ENCODE measurements at places on chromosomes 2 and 18.

GRCh38 chr2:158381205-158381604 is 75.3 kb downstream of the CCDC148 start:
- no peak for DNase-seq

DNA sequence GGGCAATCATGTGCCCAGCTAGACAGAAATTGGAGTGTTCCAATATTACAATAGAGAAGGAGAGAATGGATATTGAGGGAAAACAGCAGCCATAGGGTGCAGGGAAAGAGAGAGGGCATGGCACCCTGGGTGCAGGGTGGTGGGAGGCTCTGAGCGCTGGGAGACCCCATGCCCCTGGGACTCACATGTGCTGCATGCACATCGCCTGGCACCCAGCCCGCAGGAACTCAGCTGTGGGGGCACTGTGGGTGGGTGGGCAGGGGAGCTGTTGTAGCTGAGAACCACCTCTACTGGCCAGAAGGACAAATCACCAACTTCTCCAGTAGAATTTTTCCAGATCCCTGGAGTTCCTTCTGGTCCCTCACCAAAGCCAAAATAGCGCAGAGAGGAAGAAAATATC is 7.2 kb upstream of the NEURL3 start:
- no peak for DNase-seq

GRCh38 chr2:11729362-11730212 is 16.8 kb upstream of the LPIN1 start:
- DNase-seq = peak; percentile 20

GRCh38 chr2:233414273-233414654 is 60.0 kb downstream of the DGKD start:
- DNase-seq = no peak

DNA sequence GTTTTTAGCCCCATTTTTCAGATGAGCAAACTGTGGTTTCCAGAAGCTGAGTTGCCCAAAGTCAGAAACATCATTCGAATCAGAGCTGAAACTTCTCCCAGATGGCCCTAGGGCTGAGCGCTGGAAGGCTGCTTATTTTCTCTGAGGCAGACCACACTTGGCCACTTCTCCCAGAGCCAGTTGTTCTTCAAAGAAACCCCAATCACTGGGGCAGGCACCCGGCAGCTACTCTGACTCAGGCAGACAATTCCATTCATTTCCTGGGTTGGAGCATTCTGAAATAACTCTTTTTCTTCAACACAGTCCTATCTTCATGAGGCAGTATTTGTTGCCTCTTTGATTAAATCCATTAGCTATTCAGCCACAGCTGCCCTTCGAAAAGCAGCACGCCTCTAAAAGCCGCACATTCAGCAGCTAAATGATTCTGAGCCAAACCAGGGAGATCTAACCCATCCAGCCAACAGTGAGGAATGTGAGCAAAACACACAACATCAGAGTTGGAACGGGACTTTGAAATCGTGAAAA is 40.9 kb downstream of the LRATD1 start:
- no peak for DNase-seq

DNA sequence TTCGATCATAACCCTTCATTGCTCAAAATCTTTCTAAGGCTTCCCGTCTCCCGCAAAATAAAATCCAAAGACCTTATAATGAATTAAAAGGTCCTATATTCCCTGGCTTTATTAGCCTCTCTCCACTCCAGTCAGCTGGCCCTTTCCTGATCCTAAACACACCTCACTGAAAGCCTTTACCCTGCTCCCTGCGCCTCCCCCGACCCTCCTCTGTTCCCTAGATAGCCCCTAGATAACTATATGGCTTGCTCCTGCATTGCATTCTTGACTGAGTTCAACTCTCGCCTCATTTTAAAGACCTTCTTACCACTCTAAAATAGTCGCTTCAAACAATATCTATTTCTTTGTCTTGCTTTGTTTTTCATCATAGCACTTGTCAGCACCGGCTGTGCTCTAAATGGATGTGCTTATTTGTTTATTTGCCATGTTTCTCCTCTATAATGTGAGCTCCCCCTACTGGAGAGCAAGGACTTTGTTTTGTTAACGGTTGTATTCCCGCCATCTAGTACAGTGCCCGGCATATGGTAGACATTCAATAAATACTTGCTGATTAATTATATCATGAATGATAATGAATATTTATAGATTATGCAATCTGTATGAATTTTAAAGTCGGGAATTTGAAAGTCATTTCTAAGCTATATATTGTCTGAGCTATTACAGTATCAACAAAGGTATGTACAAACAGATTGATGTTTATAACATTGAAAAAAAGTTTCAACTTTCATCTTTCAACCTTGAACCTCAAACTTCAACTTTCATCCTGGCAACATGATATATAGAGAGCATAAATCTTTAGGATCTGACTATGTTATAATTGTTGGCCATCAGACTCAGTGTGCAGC is 32.4 kb upstream of the VIT start:
- DNase-seq = peak; percentile 44

GRCh38 chr18:3321133-3321812 is 59.3 kb downstream of the MYL12B start:
- DNase-seq = no peak

- peak; percentile 66 for DNase-seq
Observed at GRCh38 chr2:119338826-119339561, 27.6 kb downstream of the C2orf76 start.

DNA sequence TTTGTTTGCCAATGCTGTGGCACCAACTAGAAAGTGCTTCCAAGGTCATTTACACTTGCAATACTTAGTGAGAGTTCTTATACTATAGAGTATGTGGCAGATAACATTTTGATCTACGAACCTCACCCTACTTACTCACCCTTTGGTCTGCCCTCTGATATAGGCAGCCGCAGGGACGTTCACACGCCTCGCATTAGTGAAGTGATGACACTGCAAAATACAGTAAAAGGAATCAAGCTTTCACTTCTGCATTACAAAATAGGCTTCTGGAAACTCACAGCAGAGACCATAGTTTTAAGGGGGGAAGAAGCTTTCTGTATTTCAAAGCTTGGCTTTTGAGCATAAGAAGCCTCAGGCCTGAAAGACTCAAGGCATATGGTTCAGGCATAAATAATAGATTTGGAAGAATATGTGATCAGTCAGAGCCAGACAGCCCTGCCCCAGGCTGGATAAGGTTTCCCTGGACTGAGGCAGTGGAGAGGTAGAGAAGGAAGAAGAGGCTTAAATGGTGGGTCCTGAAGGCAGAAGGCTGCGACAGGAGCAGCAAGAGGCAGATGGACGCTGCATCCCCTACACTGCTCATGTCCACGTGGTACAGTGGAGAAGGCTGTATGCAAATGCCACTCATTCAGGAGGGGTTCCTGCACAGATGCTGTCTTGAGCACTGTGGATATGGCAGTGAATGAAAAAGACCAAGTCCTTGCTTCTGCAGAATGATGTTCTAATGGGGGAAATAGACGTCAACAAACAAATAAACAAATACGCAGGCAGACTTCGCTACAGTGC is 63.1 kb downstream of the FECH start:
- no peak for DNase-seq

DNA sequence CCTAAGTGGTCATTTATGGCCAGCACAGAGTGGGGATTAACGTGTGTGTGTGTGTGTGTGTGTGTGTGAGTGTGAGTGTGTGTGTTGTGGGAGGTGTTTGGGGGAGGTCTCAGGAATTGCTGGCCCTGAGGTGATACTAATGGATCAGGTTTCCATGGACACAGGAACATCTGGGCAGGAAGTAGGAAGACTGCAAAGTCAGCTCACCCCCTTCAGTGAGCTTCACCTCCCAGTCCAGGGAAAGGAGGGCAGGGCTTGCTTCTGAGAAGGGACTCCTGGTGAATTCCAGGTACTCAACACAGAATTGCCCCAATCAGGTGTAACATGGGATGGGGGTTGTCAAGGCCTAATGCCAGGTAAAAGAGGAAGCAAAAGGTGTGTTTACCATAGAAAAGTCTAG is 30.3 kb upstream of the IL1R1 start:
- no peak for DNase-seq

- DNase-seq = no peak
Observed at GRCh38 chr2:48548840-48549239, 18.9 kb downstream of the STON1 start.

DNA sequence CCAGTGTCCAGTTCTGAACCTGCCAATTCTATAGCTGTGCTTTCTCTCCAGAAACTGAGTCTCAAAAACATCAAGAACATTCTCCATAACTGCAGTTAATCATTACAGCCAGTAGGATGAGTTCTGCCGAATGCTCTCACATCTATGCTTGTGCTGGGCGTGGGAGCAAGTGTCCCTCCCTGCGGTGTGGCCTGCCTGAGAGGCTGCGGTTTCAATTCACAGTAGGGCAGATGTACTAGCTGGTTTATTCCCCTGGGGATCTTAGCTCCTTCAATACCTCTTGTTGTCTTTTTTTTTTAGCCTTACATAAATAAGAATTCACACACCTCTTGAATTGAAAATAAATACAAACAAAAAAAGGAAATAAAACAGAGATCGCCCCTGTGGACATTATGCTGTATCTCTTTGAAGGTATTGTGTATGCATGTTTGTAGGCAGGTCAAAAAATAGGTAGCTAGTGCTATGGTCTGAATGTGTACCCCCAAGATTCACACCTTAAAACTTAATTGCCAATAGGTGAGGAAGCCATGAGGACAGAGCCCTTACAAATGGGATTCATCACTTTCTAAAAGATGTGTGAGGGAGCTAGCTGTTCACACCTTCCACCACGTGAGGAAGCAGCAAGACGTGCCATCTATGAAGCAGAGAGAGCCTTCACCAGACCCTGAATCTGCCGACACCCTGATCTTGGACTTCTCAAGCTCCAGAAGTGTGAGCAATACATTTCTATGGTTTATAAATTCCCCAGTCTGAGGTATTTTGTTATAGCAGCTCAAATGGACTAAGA is 74.3 kb downstream of the BCL2L11 start:
- DNase-seq = no peak

- DNase-seq = no peak
Observed at GRCh38 chr2:240459401-240460252, 24.2 kb downstream of the GPC1 start.

- DNase-seq = no peak
Observed at GRCh38 chr2:11539317-11540147, 5.7 kb downstream of the GREB1 start.

DNA sequence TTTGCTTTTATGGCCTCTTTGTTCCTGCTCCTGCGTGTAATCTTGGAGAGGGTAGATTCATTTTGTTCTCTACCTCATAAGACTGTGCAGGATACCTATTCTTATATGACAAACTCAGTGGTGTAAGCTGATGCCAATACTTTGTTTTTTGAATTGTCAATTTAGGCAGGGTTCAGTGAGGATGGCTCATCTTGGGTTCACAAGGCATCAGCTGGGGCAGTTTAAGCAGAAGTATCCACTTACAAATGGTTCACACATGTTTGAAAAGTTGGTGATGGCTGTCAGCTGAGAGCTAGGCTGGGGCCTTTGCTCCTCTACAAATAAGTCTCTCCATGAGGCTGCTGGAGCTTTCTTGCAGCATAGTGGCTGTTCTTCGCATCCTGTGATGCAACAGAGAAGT is 920.6 kb upstream of the PIK3C3 start:
- DNase-seq = no peak

- DNase-seq = no peak
Observed at GRCh38 chr18:46570666-46571065, 86.4 kb downstream of the LOXHD1 start.

- no peak for DNase-seq
Observed at GRCh38 chr2:186493564-186494085, 7.6 kb downstream of the ZC3H15 start.

GRCh38 chr2:109231996-109232705 is 103.1 kb downstream of the SH3RF3 start:
- no peak for DNase-seq

- no peak for DNase-seq
Observed at GRCh38 chr2:227214622-227215041, 50.2 kb downstream of the COL4A3 start.
